DND-41 (cell line): ENCODE measurements at places on chromosomes 7 and 10.
A peak's percentile ranks its signal among the peaks of the same experiment; 100 is the strongest.

- peak; percentile 22 for DNase-seq
Measured at GRCh38 chr10:68208424-68209042, 23.4 kb downstream of the ATOH7 start.

DNA sequence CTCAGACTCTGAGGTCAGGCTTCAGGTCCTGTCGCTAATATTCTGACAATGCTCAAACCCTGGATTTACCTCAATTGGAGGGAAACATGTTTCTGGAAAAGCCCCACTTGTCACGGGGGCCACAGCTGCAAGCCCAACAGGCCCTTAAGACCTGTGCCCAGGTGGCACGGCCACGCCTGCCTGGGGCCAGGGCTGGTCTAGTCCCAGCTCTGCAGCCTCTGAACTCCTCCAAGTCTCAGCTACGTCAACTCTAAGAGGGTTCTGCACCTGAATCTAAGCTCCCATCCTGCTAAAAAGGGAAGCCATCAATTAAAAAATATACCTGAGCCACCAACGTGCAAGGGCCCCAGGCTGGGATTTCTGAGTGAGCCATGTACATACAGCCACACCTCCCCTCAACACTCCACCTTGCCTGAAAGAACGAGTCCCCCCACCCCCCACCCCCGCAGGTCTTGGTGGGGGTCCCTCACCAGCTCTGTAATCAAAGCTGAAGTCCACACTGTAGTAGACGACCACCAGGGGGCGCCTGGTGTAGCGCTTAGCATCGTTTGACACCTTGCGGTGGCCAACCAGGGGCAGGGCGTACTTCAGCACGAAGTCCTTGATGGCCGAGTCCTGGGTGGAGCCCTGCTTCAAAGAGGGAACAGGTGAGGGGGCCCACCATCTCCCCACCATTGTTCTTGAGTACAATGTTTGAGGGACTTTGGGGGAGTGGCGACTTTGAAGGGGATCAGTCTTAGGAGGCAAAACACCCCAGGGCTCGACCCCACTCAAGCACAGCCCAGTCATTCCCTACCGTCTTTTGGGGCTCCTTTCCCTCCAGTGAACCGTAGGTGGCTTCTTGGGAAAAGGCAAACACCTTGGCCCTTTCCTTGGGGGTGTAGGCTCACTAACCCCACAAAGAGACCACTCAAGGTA is 22.6 kb downstream of the PDIA4 start:
- peak; percentile 77 for DNase-seq

DNA sequence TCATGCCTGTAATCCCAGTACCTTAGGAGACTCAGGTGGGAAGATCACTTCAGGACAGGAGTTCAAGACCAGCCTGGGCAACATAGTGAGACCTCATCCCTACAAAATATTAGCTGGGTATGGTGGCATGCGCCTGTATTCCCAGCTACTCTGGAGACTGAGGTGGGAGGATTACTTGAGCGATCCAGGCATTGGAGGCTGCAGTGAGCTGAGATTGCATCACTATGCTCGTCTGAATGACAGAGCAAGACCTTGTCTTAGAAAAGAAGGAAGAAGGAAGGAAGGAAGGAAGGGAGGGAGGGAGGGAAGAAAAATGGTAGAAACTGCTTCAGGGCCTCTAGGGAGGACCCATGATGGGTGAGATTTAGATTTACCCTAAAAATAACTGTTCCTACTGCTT is 112.3 kb downstream of the SPDYE5 start:
- no peak for DNase-seq

GRCh38 chr10:98340940-98341310 is 72.9 kb upstream of the LOXL4 start:
- DNase-seq, result no peak

GRCh38 chr10:70745555-70745954 is 39.6 kb downstream of the TBATA start:
- no peak for DNase-seq

GRCh38 chr7:2245883-2246675 is 4.1 kb downstream of the NUDT1 start:
- no peak for DNase-seq

GRCh38 chr10:1448252-1448930 is 288.9 kb downstream of the ADARB2 start:
- DNase-seq, result no peak

DNA sequence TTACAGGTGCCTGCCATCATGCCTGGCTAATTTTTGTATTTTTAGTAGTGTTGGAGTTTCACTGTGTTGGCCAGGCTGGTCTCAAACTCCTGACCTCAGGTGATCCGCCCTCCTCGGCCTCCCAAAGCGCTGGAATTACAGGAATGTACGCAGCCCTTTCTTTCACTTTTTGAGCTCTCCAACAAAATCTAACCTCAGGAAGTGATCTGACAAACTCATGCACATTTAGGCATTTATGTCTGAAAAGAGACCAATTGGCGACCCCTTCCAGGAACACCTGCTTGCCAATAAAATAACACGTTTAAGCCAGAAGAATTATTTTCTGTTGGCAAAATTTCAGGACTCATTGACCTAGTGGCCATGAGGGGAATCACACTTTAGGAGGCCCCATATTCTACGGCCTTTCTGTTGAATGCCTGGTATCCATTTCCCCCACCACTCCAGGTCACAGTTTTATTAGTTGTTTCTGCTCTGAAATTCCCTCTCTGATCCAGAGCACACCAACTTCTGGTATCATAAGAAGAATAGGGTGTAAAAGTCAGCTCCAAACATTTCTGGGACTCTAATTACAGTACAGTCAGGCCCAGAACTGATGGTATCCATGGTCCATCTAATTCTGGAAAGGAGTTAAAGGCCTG is 65.8 kb upstream of the FRMD4A start:
- DNase-seq, result no peak

DNA sequence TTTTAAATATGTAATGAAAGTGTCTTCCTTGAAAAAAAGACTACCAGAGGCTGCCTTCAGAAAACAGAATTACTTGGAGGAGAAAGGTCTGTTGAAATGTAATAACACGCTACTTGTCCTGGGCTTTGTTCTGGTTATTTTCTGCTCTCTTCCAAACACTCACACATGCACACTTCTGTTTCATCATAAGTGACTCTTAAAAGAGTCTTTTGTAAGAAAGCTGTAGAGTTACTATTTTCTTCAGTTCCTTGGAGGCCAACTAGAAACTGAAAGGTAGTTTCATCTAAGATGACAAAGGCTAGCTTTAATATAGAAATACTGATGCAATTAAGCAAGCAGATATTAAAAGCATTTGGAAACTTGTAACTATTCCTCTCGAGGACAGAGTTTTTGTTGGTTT is 39.1 kb downstream of the TASOR2 start:
- DNase-seq, result no peak

DNA sequence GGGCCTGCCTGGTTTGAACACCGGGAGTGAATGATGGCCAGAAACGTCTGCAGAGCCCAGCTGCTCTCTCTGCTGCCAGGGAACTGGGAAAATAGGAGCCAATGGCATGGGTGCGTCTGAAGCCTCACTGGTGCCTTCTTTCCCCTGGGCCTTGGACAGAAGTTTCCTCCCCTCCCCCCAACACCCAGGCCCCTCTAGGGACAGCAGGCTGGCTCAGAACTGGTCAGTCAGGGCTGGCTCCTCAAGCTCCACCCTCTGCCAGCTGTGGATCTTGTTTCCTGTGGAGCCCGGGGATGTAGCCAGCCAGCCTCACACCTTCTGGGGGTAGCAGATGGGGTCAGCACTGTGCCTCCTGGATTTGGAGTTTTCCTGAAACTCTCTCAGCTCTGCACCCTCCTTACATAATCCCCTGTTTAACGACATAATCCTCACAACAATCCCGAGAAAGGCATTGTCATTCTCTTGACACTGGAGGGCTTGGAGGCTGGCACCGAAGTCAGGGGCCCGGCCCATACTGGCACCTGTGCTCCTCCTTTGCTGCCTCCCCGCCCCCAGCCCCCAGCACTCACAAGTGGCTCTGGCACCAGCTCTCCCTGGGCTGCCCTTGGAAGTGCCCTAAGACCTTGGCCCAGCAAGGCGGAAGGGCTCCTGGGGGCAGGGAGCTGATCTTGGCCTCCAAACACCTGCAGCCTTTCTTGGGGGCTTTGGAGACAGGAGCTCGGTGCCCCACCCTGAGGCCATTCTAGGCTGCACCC is 5.7 kb downstream of the LDB3 start:
- no peak for DNase-seq

DNA sequence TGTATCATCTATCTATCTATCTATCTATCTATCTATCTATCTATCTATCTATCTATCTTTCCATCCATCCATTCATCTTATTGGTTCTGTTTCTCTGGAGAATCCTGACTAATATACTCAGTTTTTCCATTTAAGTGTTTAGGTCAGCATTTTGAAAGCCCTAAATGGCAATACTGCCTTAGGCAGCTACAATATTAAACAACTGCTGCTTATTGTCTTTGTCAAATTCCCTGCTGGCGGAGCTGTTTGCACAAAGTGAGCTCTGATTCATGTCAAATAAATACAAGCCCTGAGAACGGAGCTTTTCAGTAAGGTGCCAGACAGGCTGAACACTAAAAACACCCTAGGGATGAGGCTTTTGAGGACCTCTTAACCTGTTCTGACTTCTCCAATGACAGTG is 7.1 kb upstream of the KLHL7 start:
- DNase-seq, result no peak

- DNase-seq, result no peak
Measured at GRCh38 chr10:32360241-32360640, 13.3 kb upstream of the EPC1 start.
